ENCODE measurements at places on chromosomes 4 and X.

GRCh38 chr4:6239486-6239885 is 30.2 kb upstream of the WFS1 start:
- no peak for DNase-seq

- peak; percentile 19 for DNase-seq
Measured at GRCh38 chrX:140701480-140701879, 8.1 kb upstream of the LINC00632 start.

- peak; percentile 71 for DNase-seq
Measured at GRCh38 chr4:180664766-180665368, 1578.3 kb upstream of the TENM3 start.

- no peak for DNase-seq
Measured at GRCh38 chr4:86100539-86101215, 259.2 kb downstream of the MAPK10 start.

- DNase-seq, result no peak
Measured at GRCh38 chr4:131427000-131427399, 1722.1 kb upstream of the PCDH10 start.
